ENCODE measurements at places on chromosomes 5 and 9.

- DNase-seq: no peak
Measured at GRCh38 chr5:81601919-81602318, 149.0 kb downstream of the SSBP2 start.

GRCh38 chr5:34530637-34531036 lies 125.5 kb upstream of the RAI14 start:
- no peak for DNase-seq

GRCh38 chr9:17005056-17005823 lies 129.6 kb upstream of the CNTLN start:
- no peak for DNase-seq

GRCh38 chr5:66171349-66172344 lies 27.5 kb downstream of the SREK1 start:
- DNase-seq: peak; percentile 36

DNA sequence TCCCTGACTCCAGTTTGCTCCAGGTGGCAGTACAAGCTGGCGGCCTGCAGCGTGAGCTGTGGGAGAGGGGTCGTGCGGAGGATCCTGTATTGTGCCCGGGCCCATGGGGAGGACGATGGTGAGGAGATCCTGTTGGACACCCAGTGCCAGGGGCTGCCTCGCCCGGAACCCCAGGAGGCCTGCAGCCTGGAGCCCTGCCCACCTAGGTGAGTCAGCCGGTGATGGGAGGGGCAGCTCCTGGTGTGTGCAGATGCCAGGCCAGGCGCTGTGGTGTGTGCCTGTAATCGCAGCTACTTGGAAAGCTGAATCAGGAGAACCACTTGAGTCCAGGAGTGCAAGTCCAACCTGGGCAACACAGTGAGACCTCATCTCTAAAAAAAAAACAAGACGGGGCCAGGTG lies 10.0 kb upstream of the CACFD1 start:
- DNase-seq: no peak

DNA sequence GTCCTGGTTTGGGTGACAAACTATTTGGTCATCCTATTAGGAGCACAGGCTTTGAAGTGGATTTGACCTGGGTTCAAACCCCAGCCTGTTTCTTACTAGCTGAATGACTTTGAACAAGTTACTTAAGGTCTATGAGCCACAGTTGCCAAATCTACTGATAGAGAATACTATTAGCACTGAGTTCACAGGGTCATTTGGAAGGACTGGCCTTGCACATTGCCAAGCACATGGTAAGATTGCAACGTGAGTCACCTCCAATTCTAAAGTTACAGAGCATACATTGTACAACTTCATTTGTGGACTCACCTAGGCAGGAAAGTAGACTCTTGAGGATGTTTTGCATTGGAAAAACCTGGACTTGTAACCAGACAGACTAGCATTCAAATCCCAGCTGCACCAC lies 38.9 kb downstream of the MFAP3 start:
- no peak for DNase-seq
